Activated T-helper 2 cell treated with anti-CD3 and anti-CD28 coated beads, Interferon-gamma antibody, Interleukin-2, Interleukin-4, amounts not matched to agents 10 μg/mL and 5 μg/mL and 100 μg/mL, durations not matched to agents 14 hours and 24 hours and 36 hours (primary cell): ENCODE measurements at places on chromosomes 1 and 21. TPM values are rescaled to one million over a fixed set of nuclear protein-coding genes. Genes with fewer than 3 reads are reported as not detected.

GRCh38 chr1:58288624-58289142, 257.8 kb downstream of the OMA1 start:
- no peak for DNase-seq

DNA sequence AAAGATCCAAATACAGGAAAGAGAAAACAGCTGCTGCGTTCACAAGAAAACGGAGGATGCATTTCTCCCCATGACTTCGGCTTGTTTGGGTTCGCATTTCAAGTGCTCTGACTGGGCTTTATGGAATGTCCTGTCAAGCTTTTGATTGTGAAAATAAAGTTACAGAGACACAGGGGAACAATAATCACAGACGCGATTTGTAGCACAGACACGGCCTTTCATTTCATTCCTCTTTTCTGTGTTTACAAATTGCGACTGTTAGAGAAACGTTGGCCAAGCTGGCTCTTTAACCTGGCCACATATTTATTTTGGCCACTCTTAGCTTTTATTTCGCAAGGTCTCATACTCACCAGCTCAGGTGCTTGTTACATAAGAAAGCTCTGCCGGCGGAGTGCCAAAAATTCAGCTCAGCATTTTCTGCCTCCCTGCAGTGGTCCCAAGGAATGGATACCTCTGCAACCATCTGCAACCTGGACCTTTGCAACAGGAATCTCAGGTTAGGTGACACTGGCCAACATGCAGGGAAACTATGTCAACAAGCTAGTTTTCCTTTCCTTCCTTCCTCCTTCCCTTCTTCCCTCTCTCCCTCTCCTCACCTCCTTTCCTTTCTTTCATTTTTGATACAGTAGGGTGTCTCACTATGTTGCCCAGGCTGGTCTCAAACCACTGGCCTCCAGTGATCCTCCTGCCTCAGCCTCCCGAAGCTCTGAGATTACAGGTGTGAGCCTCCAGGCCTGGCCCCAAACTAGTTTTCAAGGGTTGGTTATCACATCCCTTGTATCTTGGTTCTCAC, 58.2 kb upstream of the SLC45A1 start:
- DNase-seq, result no peak

LCE6A gene
- total RNA-seq, result not detected in 2 replicates

DNA sequence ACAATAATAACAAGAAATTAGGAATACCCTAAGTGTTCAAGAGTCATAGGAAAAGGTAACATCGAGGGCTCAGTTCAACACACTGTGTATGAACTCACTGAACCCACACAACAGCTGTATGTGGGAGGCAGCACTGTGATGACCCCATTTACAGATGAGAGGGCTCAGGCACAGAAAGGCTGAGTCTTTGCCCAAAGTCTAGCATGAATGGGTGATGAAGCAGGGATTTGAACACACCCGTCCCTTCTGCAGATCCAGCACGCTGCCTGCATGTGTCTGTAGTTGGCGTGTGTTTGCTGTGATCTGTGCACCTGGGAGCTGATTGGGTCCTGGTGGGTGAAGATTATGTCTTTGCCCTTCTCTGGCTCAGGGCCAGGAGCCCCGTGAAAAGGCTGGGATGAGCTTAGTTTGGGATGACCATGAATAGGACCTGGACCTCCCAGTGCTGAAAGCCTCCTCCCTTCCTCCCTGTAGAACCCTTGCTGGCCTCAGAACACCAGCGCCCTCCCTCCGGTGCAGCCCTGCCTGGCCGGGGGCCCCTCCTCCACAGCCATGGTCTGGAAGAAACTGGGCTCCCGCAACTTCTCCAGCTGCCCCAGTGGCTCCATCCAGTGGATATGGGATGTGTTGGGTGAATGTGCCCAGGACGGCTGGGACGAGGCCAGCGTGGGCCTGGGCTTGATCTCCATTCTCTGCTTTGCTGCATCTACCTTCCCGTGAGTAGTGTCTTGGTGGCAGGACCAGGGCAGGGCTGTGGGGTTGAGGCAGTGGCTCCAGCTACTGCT, 5.2 kb downstream of the SLC66A1 start:
- DNase-seq, result no peak

DNA sequence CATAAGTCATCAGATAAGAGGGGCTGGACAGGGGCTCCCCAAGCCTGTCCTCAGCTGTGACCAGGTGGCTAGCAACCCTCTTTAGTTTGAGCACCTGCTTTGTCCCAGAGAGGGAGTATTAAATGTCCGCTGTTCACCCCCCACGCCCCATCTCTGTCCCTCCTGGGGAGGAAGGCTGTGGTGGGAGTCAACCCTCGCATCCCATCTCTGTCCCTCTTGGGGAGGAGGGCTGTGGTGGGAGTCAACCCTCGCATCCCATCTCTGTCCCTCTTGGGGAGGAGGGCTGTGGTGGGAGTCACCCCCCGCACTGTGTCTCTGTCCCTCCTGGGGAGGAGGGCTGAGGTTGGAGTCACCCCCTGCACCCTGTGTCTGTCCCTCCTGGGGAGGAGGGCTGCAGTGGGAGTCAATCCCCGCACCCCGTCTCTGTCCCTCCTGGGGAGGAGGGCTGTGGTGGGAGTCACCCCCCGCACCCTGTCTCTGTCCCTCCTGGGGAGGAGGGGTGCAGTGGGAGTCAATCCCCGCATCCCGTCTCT, 72.6 kb upstream of the ABCG1 start:
- no peak for DNase-seq

DNA sequence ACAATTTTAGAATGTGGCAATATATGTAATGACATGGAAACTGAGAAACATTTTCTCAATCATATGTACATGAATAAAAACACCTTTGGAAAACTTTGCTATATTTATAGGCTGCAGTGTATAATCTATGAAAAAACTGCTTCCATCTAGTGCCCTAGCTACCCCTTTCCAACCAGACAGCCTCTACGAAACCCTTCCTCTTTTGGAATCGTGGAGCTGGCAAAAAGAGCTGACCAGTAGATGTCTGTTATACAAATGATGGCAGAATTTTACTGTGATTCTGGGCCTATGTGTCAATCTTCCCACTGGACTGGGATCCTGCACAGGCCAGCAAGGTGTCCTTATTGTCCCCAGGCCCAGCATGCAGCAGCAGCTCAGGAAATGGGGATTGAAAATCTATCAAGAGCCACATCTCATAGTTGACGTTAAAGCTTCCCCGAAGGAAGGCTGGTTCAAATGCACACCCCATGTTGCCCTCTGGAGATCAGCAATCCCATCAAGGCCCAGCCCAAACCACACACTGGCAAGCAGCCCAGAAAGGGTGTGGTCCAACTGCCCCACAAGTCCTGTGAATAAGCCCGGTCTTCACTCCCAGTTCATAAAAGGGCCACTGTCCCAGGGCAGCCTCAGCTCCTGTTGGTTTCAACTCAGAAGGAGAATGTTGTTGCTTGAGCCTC, 8.8 kb upstream of the FAM20B start:
- no peak for DNase-seq

DNA sequence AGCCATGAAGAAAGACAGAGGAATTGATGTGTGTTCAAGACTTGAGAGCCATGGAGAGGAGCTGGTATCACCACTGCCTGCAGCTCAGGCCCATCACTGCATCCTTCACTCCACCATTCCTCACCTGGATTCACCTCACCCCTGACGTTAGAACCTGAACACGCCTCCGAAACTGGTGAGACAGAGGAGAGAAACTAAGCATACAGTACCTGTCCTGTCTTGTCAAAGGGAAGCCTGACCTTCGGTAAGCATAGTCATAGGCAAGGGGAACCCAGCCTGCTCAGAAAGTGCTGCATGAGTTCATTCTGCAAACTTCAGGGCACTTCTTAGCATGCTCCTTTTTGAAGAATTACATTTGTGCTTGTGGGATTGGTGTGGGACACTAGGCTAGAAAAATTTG, 425.8 kb downstream of the DSCAM start:
- no peak for DNase-seq

- DNase-seq, result no peak
Observed at GRCh38 chr1:187157552-187157951, 328.8 kb downstream of the PLA2G4A start.

DNA sequence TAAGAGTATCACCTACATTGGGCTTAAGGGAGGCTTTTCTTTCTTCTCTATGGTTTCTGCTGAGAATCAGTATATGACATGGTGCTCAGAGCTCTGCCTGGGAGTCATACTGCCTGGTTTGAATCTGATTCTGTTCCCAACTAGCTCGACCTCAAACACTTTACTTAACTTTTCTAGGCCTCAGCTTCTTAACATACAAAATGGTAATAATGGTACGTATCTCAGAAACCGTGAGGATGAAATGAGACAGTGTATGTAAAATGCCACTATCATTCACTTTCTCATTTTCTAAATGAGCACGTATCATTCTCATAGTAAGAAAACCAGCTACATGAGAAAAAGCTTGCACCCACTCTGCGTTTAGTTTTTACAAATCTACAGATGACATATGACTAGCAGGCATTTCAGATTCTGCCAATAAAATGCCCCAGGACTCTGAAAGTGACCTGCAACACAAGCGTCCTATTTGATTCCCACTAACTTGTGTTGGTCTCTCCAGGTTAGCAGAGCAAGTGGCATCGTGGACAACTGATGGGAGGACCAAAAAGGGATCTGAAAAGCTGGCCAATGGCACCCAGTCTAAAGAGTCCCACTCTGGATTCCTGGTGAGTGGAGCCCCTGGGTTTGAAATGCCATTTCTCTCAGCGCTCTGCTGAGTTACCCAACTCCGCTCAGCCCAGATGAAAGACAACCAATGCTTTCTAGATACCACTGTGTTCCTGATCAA, 6.1 kb downstream of the CTNNBIP1 start:
- no peak for DNase-seq

ATP1A4 gene
- 0.41 and 0.55 TPM in 2 replicates for total RNA-seq

AK5 gene
- not detected in 2 replicates for total RNA-seq

DNA sequence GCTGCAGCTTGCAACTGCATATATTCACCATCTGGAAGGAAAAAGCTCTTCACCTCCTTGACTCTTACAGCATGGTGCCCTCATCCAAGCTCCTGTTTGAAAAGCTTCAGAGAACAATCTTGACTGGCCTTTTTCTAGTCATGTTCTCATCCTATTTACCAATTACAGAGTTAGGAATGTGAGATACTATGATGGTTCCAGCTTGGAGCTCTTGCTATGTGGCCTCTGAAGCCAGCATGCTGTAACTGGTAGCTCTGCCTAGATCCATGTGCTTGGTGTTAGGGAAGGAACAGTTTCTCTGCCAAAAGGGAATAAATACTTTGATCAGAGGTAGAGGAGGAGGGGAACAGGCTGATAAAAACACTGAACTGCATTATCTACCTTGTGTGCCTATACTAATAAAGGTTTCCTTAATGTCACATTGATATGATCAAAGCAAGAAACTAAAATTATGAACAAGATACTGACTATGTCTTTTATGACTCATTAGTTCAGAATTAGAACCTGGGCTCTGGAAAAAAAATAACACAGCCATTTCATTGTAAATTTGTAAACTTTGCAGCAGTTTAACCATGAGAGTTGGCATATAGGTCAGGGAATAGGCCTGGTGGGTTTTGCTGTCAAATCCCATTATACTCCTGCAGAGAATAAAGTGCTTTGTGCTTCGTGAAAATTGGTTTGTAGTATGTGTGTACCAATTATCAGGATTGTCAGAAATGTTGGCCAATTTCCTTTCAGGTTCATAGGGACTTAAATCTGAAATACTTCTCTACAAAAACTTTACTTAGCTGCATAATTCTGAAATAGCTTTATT, 92.7 kb downstream of the LEPR start:
- no peak for DNase-seq

DNA sequence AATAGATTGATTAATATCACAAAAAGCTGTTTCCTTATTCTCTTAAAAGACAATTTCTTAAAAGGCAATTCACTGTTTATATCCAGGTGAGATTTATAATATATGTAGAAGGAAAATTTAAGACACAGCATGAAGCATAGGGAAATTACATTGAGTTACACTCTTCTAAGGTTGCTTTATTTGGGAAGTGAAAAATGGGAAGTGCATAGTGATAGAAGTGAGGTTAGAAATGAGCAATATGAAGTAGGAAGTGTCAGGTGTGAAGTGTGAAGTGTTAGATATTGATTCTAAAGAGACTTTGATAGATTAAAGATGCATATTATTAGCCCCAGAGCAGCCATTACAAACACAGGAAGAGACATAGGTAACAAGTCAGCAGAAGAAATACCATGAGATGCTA, 40.3 kb downstream of the FH start:
- DNase-seq, result no peak

DNA sequence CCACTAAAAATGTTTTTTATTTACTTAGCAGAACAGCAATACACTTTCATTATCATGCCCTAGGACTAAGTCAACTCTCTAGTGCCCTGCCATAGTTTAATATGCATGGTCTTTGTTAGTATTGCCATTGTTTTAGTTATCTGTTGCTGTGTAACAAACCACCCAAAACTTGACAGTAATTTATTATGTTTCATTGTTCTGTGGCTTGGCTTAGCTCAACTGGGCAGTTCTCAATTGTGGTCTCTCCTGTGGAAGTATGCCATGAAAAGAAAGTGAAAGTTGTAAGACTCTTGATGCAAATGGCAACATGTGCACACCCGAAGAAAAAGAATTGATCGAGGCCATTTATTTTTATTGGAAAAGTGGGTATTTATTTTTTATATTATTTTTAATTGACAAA, 206.3 kb upstream of the KCTD3 start:
- DNase-seq, result no peak

GRCh38 chr1:65772607-65773006, 20.1 kb upstream of the PDE4B start:
- no peak for DNase-seq

- DNase-seq, result no peak
Observed at GRCh38 chr1:87017998-87018672, 103.7 kb downstream of the HS2ST1 start.

DNA sequence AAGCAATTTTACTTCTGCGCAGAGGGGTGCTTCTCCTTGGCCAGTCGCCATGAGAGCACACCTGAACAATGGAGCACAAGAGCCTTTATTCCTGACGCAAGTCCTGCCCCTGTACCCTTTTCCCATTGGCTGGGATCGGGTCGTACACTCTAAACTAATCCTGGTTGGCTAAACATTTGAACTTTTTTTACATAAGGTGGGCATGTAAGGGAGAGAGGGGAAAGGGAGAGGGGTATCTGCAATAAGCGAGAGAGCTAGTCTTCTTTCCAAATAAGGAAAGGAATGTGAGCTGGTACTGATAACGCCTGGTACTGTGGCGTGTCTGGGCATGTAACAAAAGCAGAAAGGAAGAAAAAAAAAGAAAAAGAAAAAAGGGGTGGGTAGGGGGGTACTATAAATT, 21.8 kb downstream of the MFSD2A start:
- DNase-seq, result no peak

DNA sequence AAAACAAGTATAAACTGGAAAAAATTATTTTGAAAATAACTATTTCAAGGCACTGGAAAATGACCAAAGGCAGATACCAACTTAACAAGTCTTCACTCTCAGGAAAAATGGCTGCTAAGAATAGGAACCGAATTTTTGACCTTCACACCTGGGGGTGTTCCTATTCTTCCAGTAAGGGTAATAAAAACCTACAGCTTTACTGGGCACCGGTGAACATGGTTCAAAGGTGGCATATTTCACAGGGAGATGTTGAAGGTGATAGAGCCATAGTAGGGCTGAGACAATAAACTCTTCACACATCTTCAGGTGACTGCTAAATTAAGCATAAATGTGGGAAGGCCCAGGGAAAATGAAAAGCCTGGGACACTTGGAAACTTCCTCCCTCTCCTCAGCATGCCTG, 65.4 kb upstream of the IFFO2 start:
- DNase-seq, result no peak

GRCh38 chr1:107724648-107725047, 240.3 kb downstream of the VAV3 start:
- no peak for DNase-seq

ATP6V0B gene
- 156 and 160 TPM in 2 replicates for total RNA-seq

GRCh38 chr1:91700332-91700731, 185.6 kb downstream of the TGFBR3 start:
- DNase-seq, result no peak

GRCh38 chr1:50422946-50423669, at the start of gene DMRTA2:
Gene DMRTA2 (minus strand): TSS chr1:50423443. CDS start chr1:50421536, 1,907 bp downstream.
- no peak for DNase-seq

GUCA2B gene
- total RNA-seq, result not detected in 2 replicates
